ENCODE measurements at places on chromosomes 12 and 14. TPM values are rescaled to one million over a fixed set of nuclear protein-coding genes. Genes with fewer than 3 reads are reported as not detected.

DNA sequence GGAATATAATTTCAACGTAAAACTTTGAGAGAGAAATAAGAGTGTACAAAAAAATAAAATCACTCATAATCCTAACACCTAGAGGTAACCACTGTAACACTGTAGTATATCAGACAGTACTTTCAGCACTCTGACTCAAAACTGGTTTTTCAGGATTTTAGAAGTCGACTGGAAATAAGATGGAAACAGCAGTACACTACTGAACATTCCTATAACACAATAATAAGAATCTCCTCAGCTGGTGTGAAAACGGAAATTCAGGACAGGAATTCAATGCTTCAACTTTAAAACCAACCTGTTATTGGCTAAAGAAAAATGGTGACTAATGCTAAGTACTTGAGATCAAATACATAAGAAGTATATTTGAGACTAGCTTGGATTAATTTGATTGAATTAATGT, 12.3 kb upstream of the PITPNM2 start:
- ATAC-seq, result no peak

DNA sequence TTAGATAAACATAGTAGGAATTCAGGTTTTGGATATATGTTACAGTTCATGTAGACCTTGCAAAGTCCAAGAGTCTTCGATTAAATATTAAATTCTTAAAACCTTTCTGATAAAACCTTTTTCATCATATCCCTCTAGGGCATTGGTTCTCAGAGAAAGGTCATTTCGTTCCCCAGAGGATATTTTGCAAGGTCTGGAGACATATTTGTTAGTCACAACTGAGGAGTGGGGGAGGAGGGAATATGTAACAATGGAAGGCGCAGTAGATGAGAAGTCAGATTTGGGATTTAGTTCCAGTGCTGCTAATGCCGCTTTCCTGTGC, 5.3 kb downstream of the TMEM253 start:
- no peak for ATAC-seq

GRCh38 chr14:79016828-79017505, 846.8 kb downstream of the NRXN3 start:
- no peak for ATAC-seq

DNA sequence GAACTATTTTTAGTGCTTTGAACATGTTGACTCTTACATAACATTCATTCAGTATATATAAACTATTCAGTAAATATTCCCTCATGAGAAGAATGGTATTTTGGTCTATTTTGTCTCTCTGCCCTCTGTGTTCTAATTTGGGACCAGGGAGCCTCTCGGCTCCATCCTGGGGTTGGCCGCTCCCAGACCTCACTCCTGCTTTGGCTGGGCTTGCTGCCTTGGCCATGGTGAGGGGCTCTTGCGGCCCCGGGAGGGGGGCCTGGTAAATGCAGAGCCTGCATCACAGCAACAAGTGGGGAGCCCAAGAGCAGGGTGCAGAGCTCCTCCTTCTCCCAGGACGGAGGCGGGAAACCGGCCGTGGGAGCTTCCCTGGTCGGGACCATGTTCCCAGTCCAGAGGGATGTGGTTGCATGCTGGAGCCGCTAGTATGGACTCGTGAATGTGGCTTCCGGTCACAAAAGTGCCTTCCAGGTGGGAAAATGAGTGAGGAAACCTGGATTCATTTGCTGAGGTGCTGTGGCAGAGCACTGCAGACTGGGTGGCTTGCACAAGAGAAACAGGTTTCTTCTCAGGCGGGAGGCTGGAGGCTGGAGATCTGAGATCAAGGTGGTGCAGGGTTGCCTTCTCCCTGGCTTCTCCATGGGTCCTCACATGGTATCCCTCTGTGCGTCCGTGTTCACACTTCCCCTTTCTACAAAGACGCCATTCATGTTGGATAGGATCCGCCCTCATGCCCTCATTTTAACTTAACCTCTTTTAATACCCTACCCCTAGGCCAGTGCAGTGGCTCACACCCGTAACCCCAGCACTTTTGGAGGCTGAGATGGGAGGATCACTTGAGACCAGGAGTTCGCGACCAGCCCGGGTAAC, 250.2 kb downstream of the CACNA1C start:
- ATAC-seq, result no peak

DNA sequence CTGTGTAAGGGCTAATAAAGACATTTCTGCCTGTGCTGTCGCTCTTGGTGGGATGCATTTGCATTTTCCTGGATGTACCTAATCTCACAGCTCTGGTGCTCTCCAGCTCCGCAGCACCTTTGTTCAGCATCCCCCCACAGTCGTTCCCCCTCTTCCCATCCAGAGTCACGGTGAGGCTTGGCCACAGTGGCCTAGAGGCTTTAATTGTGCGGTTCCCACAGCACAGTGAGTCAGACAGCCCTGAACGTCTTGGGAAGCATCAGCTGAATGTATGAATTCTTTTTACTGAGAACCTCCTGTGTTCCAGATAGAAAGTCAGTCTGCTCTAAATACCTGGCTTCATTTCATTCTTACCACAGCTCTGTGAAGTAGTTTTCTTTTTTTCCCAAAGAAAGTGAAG, 28.7 kb downstream of the MLXIP start:
- ATAC-seq, result no peak

The ST8SIA1 gene
- 3.6 TPM for total RNA-seq

The KLHL33 gene
- 0.04 TPM for total RNA-seq
